ENCODE measurements at places on chromosomes 3 and 15.

DNA sequence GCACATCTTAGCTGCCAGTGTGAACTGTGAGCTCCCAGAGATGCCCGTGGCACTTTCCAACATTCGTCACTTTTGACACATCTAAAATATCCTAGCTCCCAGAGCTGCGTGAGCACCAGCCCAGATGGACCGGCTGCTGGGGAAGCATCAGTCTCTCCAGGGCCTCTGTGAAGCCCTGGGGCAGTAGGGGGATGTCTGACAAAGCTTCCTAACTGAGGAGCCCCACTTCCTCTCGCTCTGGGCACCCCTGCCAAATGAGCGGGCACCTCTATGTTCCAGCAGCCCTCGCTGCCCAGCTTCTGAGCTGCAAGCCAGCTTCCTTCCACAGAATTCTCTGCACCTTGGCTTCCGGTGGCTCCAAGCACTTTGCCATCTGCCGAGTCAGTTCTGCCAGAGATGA, 91.1 kb downstream of the LIPC start:
- no peak for DNase-seq

DNA sequence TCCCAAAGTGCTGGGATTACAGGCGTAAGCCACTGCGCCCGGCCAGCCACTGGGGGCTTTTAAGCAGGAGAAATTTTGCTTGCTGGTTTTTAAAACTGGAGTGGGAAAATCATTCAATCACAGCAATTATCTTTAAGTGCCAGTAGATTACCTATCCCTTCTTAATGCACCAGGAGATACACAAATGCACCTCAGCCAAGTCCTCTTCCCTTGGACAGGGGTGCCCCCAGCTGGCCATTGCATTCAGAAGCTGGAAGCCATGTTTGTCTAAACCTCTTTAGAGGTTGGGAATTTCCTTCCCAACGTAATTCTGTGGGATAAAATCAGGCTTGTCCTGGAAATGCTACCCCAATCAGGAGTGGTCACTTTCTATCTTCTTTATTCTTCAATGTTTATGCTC, 26.6 kb downstream of the MIX23 start:
- no peak for DNase-seq

DNA sequence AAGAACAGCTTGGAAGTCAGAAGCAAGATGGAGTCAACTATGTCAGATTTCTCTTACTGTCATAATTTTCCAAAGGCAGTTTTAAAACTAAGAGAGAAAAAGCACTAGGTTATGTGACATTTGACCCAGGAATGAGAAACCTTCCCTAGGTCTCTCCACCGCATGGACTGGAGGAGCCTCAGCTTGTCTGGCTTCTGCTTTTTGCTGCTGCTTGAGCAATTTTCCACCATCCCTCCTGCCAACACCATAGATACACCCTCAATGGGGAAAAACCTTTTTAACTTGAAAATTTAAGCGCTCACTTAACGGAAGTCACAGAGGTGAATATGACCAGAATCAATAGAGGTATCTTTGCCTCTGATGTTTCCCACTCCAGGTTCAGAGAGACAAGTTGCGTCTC, 17.8 kb upstream of the IREB2 start:
- DNase-seq = no peak

DNA sequence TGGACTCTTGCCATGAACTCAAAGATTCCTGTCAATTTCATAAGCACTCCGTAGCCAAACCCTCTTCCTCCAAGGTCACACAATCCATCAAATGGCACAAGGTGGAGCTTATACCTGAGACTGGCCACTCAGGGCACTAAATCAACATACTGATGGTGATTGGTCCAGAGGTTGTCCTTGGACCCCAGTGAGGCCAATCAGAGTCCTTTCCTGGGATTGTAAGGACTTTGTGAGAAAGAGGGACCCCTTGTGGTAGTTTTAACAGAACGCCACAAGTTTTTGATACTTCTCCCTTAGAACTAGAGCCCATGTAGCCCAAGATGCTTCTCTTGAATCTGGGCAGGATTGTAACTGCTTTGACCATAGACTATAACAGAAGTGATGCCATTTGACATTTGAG, 44.4 kb upstream of the LARS2 start:
- DNase-seq = no peak
